ENCODE measurements at places on chromosomes 3 and 15.
A peak's percentile ranks its signal among the peaks of the same experiment; 100 is the strongest.

GRCh38 chr3:46677411-46677726 lies 16.1 kb downstream of the ALS2CL start:
- no peak for DNase-seq

DNA sequence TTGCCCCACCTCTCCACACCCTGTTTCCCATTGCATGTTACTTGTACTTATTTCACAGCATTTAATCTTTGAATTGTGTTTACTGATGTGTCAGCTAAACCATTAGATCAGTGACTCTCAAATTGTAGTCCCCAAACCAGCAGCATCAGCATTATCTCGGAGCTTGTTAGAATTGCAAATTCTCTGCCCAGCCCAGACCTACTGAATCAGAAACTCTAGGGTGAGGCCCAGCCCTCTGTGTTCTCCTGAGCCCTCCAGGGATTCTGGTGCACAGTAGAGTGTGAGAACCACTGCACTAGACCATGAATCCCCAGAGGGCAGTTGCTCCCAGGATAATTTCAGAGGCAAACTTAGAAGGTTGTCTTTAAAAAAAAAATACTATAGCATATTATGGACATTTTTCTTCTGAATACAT lies 13.0 kb downstream of the PLD1 start:
- no peak for DNase-seq

DNA sequence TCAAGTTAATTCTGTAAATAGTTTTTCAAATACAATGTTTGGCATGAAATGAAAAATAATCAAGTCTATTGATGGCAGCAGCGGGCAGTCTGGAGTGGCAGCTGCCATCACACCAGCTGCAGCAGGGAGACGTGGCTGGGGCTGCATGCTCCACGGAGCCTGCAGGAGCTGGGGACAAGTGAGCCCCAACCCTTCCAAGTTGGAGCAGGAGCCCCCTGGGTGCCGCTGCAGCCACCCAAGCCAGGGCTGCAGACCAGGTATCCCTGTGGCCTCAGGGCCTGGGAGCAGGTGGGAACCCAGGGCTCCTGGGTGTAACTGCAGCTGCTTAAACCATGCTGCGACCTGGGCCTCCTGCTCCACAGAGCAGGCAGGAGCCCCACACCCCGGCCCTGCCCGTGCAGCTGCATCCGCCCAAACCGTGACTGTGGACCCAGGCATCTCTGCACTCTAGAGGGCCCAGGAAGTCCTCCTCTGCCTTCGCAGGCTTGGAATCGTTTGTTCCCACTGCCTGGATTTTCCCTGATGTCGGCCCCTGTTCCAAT lies 257.4 kb downstream of the PLOD2 start:
- no peak for DNase-seq

GRCh38 chr3:123941121-123941520 lies 19.9 kb downstream of the CCDC14 start:
- DNase-seq = peak; percentile 16

DNA sequence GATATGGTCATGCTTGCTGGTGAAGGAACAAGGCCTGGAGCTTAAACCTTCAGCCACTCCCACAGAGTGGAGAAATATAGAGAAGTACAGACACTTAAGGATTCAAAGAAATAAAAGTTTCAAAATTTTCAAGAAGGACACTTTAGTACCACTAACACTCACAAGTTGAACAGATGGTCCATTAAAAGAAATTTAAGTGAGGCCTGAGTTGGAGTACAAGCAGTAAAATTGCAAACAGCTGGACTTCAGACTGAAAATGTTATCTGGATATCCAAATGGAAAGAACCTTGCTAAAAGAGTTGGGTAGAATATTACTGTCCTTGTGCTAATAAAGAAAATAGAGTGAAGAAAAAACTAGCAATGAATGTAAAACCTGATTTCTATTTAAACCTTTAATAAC lies 397.1 kb upstream of the KCNMB2 start:
- no peak for DNase-seq

- DNase-seq = no peak
Observed at GRCh38 chr3:54736459-54736858, 191.4 kb downstream of the LRTM1 start.

DNA sequence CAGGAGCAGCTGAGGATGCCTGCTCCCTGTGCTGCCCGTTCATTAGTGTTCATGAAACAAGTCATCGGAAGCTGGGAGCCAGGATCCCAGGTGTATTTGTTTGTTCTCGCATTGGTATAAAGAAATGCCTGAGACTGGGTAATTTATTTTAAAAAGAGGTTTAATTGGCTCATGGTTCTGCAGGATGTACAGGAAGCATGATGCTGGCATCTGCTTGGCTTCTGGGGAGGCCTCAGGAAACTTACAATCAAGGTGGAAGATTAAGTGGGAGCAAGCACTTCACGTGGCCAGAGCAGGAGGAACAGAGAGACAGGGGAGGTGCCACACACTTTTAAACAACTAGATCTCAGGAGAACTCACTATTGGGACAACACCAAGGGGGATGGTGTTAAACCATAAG lies 5.5 kb upstream of the HYKK start:
- DNase-seq = no peak

DNA sequence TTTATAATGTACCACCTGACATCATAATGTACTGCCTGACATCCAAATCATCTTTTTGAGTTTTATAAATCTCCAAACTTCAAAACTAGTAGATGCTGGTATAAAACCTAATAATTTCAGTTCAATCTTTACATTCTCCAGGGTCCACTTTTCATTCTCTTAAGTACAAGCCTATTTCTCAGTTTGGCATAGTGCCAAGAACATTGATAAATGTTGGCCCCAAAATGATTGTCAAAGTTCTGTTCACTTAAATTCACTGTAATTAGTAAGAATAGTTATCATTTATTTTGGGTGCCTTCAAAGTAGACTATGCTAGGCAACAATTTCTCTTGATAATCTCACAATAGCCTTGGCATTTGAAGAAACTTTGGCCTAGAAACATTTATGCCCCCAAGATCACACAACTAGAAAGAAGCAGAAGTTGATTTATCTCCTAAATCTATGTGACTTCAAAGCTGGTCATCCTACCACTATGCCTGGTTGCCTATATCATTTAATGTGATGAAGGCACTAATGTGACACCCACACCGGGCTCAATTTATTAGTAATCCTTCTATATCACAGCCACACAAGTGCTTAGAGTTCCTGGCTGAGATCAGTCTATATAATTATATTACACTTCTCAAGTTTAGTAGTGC lies 101.7 kb downstream of the ZNF609 start:
- no peak for DNase-seq

DNA sequence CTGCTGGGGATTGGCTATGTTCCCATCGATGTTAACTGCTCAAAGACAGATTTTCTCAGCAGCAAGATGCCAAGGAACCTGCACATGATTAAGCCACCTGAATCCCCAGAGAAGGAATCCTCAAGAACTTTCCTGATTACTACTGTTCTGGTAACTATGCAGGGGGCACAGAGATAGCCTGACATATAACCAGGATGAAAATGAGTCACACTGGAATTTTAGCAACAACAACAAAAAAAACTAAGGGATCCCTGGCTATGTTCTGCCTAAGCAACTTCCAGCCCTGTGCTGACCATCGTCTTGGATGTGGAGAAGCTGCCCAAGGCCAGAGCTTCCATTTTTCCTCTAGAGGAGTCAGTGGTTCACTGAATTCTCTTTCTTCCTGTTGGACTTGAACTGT lies 13.8 kb downstream of the RIOX2 start:
- no peak for DNase-seq

GRCh38 chr15:47415539-47415971 lies 301.8 kb upstream of the SEMA6D start:
- DNase-seq = no peak

GRCh38 chr15:60020736-60021135 lies 16.6 kb downstream of the FOXB1 start:
- DNase-seq = no peak

GRCh38 chr3:11224010-11224409 lies 48.2 kb upstream of the ATG7 start:
- DNase-seq = no peak

DNA sequence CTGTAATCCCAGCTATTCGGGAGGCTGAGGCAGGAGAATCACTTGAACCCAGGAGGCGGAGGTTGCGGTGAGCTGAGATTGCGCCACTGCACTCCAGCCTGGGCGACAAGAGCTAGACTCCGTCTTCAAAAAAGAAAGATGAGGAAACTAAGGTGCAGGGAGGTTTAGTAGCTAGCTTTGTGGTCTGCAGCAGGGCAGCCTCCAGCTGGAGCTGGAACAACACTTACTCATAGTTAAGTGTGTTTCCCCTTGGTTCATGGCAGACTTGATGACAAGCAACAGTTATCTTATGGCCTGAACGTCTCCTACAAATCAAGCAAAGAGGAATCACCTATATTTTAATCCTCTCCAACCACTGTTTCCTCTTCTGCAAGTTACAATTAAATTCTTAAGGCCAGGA lies 12.6 kb downstream of the KAT2B start:
- DNase-seq = no peak

All from COLO829 (cell line).